ENCODE measurements at places on chromosomes 7 and 10.

- no peak for DNase-seq
These were observed 6.5 kb upstream of the WASL start for GRCh38 chr7:123755338-123755737.

GRCh38 chr10:62047960-62048383 is 146.5 kb downstream of the ARID5B start:
- peak; percentile 77 for DNase-seq

DNA sequence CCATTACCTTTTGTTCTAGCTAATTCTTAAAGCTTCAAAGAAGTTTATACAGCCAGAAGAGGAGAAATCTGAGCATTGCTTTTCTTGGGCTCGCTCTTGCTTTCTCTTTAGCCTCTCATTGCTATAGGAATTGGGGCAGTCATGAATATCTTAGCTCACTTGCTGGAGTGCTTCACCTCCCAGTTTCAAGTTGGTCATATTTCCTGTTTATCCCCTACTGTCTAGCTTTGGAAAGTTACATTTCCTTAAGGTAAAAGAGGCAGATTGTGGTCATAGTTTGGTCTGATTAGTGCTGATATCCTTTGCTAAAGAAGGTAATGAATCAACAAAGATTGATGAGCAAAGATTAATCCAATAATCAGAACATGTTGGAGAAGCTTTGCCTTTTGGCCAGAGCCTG is 77.7 kb upstream of the GLI3 start:
- DNase-seq = no peak

DNA sequence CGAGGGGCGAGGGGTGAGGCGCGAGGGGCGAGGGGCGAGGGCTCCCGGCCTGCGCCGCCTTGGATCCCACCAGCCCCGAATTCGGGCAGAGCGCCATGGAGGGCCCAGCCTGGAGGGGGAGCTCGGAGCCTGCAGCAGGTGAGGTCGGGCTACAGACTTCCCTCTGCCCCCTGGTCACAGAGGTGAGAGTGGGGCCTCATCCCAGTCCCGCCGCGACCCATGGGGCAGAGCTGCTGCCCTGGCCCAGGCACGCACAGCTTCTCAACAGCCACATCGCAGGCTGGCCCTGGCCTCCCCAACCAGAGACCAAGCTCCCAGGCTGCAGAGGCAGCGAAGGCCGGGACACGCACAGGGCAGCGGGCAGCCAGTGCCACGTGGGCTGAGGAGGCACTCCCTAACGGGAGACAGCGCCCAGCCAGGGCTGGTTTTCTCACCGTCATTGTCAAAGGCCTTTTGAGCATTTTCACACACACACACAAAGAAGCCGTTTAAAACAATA is 191.8 kb downstream of the PTPRN2 start:
- no peak for DNase-seq

- DNase-seq = no peak
These were observed 21.4 kb downstream of the HKDC1 start for GRCh38 chr10:69241575-69241974.

DNA sequence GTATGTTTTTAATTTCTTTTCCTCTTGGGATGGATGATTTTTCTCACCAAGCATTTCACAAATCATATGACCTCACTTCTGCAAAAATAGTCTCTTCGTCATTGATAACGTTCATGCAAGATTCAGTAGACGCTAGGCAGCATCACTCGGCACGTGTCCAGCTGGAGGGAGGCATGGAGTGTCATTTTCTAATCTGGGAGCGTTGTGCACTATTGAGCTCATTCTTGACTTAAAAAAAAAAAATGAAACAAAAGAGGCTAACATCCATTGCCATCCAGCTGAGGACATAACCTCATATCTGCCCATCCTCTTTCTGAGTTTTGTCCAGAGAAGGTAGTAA is 56.2 kb downstream of the COL17A1 start:
- no peak for DNase-seq

DNA sequence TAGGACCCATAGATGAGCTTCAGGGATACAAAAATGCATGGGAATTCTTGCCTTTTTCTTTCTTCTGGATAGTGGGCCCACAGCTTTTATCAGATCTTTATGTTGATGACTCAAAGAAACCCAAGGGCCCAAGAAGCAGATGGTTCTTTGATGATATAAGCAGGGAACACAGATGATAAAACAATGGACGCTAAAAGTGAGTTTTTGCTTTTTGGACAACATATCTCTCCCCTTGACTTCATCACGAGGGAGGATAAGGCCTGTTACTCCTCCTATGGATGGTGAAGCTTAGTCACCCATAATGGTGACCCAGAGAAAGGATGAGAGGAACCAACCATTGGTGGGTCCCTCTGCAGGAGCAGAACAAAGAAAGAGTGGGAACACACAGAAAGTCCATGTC is 6.5 kb upstream of the OGA start:
- no peak for DNase-seq

DNA sequence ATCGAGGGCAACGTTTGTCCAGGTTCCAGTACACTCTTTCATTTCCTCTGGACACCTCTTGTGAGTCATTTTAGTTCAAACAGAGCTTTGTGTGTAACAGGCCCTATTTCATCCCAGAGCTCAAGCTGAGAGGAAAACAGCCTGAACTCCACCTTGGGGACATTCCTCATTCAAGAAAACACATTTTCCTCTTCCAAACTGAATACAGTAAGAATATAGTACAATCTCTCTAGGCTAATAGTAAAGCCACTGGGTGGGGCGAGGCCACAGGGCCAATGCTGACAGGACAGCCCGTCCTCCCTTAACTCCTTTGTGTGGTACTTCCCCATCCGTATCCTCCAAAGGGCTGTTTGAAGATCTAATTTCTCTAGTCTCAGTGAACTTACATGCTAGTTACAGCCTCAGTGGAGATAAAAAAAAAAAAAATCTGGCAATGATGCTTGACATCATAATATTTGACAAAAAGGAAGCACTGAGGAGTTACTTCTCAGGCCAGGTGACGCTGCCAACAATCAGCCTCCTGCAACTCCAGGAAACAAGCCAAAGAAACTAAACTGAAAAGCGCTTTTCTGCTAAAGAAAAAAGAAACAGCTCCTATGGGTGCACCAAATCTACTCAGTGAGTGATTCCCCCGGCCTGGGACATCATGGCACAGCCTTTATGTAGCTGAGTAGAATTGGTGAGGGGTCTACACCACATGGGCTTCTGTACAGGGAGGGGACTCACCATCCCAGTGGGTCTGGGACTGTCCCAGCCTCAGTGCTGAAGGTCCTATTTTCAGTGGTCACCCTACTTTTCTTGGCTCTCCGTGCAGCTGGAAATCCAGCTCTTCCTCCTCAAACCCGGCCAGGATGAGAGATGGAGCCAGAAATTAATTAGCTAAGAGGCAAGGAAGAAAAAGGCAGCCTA is 238.2 kb upstream of the NEBL start:
- no peak for DNase-seq

DNA sequence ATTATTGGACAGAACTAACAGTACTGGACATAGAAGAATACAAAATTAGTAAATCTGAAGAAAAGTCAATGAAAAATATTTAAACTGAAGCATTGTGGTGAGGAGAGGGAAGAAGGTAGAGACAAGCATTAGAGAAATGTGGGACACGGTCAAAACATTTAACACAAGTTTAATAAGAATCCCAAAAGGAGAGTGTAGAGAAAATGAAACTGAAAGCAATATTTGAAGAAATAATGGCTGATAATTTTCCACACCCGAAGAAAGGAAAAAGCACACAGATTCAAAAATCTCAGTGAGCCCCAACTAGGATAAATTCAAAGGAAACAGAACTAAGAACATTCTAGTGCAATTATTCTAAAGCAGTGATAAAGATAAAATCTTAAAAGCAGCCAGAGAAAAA is 126.4 kb upstream of the LRRTM3 start:
- no peak for DNase-seq

GRCh38 chr10:124291001-124291701 is 127.6 kb downstream of the OAT start:
- no peak for DNase-seq

- no peak for DNase-seq
These were observed 50.0 kb downstream of the PRPF18 start for GRCh38 chr10:13636776-13637175.

DNA sequence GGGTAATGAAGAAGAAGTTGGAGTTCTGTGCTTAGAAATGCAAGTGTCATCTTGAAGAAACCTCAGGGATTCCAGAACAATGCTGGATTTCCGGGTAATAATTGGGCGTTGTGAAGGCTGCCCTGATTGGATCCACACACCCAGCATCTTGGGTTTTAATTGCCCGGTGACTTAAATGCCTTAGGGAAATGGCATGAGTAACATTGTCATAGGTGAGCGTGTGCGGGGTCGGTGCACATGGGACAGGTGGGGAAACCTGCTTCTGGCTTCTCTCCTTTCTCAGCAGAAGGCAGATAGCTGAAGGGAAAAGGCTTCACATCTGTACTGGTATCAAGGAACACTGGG is 15.2 kb upstream of the CAMK1D start:
- no peak for DNase-seq

GRCh38 chr7:2575046-2575732 is 16.4 kb downstream of the IQCE start:
- DNase-seq = no peak

GRCh38 chr7:147999962-148000361 is 590.6 kb upstream of the C7orf33 start:
- no peak for DNase-seq

GRCh38 chr7:122302761-122303530 is 1.6 kb downstream of the FEZF1 start:
- no peak for DNase-seq

DNA sequence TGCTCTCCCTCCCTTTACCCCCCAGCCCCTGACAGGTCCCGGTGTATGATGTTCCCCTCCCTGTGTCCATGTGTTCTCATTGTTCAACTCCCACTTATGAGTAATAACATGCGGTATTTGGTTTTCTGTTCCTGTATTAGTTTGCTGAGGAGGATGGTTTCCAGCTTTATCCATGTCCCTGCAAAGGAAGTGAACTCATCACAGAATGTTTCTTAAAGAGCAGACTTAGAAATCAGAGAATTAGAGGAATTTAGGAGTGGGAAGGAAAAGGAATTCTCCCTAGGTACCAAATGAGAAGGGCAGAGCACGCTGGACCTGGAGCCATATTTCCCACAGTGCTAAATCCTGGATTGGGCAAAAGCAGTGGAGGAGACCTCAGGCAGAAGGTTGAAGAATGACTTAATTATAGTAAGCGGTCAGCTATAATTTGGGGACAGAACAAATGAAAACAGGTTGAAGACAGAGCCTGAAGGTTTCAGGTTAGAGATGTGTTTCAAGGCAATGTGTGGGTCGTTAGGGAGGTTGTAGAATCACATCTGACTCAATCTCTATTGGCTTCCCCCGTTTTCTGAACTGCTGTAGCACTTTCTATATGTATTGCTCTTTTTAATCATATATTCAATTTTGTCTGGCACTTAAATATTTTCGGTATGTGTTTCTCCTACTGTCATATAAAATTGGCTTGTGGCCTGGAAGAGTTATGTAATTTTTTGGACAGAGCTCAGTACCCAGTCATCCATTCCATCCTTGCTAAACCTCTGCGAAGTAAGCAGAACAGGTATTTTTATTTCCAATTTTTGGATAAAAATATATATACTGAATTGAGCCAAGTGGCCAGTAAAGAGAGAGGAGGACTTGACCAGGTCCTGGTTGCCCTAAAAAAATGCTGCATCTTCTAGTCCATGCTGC is 210.5 kb upstream of the KLF6 start:
- no peak for DNase-seq

- peak; percentile 72 for DNase-seq
These were observed 57.4 kb downstream of the PPP1R17 start for GRCh38 chr7:31744294-31744874.

DNA sequence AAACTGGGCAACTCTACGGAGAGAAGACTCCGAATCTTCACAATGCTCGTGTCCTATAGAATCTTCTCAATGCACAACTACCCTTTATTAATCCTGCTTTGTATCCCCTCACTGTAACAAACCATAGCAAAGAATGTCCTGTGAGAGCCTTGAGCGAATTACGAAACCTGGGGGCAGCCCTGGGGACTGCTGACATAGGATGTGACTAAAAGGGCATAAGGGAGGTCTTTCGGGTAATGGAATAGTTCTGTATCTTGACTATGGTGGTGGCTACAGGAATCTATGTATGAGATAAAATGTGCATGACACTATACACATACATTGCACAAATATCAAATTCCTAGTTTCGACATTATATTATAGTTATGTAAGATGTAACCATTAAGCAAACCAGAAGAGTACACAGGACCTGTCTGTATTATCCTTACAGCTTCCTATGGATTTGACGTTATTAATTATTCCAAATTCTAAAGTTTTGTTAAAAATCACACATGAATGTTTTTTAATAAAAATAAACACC is 162.5 kb upstream of the KCTD7 start:
- no peak for DNase-seq

DNA sequence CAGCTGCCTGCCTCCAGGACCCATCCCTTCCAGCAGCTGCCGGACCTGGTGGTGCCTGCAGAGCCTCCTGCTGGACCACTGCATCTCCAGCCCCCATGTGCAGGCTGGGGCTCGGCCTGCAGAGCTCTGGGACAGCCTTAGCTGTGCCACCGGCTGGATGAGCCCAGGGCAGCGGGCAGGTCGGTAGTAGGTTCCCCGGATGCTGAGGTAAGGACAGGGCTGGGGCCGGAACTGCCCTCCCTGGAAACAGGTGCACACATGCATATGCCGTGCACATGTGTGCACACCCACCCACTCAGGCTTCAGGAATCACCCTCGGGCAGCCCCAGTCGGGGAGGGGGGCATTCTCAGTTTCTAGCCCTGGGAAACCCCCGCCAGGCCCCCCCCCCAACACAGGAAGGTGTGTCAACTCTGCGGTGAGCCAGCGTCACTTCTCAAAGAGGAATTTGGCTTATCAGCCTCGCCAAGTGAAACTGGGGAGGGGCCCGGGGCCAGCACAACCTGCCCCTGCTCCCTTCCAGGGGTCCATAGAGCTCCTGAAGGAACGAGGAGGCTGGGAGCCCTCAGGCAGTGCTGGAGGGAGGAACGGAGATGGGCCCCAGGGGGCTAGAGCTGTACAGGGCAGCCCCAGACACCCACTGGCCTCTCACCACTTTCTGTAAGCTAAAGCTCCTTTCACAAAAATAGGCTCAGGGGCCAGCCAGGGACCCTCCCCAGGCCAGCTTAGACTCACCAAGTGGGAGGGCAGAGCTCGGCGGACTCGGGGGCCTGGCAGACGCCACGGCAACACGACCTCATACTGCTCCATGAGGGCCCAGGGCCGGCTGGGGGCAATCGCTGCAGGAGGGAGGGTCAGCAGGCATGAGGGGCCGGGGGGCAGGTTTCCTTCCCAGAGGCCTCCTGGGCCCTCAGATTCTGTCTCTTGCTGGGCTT is 1.7 kb downstream of the ADAM8 start:
- peak; percentile 92 for DNase-seq

GRCh38 chr7:155213955-155214740 is 83.5 kb upstream of the INSIG1 start:
- no peak for DNase-seq

GRCh38 chr7:16070806-16071205 is 350.5 kb downstream of the CRPPA start:
- DNase-seq = no peak

- DNase-seq = peak; percentile 9
These were observed 626 bp downstream of the PRPF18 start for GRCh38 chr10:13587391-13587790.

- no peak for DNase-seq
These were observed 170.5 kb downstream of the RPS24 start for GRCh38 chr10:78203915-78204818.

Data from activated CD4-positive, alpha-beta T cell treated with anti-CD3 and anti-CD28 coated beads for 36 hours (primary cell).